ENCODE measurements at places on chromosomes 1 and 21.

DNA sequence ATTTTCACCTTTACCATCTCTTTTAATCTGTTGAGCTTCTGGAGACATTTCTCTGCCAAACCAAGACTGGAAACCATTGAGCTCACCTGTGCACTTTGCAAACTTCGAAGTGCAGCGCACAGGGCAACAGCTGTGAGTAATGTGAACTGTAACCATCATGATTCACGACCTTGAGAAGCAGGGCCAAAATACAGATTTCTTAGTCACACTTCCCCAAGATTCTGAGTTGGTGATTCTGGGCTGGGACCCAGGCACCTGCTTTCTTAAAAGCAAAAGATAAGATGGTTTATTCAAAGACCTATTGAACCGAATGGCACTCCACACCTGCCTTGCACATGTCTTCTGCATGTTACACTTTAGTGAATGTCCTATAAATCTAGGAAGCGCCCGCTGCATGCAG is 10.2 kb downstream of the AGTRAP start:
- no peak for DNase-seq

GRCh38 chr1:227396539-227397353 is 78.5 kb upstream of the CDC42BPA start:
- DNase-seq: no peak

DNA sequence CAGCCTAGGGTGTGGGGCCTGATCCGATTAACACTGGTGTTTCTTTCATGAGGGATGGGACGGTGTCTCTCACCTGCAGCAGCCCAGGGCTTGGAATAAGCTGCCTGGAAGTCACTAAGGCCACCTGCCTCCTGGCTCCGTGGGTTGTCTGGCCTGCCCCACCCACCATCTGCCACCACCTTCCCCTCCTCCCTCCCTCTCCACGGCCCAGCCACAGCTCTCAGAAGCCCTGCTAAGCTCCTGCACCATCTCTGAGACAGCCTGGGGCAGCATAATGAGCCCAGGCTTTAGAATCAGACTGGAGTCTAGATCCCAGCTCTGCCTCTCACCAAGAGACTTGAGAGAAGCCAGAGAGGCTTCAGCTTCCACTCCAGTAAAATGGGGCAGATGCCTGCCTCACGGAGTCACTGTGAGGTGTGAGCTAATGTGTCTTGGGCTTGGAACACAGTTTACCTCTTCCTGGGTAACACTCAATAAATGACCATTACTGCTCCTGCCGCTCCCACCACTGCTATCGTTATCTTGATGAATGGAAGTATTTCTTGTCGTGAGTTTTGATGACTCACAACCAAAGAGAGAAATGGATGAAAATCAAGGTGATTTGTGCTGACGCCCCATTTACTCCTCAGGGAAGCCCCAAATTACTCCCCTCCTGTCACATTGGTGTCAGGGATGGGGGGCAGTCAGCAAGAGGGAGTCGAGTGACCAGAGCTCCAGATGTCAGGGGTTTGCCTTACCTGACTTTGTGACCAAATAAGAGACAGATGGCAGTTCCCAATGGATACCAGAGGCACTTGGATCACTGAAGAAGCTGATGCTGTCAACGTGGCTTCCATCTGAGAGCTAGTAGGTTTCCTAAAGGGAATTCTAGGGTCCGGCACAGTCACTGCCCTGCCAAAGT is 23.5 kb upstream of the C1QA start:
- DNase-seq: no peak

DNA sequence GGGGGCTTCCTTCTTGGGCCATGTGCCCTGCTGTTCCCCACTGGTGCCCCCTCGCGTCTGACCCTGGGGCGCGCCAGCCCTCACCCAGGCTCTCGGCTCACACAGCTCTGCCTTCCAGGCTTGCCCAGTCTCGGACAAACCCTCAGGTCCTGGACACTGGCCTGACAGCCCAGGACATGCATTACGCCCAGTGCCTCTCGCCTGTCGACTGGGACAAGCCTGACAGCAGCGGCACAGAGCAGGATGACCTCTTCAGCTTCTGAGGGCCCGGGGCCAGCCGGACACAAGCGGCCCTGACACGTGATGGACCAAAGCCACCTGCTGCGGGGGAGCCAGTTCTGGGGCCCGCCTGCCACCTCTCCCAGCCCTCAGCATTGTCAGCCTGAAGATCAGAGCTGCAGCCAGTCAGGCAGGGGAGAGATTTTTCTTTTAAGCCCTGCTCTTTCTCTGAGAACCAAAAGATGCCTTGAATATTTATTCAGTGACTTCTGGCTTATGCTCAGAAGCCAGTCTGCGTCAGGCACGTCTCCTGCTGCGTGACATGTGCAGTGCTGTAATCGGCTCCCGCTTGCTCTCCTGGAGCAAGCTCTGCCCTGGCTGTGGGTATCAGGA is 23.4 kb downstream of the LDLRAP1 start:
- DNase-seq: no peak

DNA sequence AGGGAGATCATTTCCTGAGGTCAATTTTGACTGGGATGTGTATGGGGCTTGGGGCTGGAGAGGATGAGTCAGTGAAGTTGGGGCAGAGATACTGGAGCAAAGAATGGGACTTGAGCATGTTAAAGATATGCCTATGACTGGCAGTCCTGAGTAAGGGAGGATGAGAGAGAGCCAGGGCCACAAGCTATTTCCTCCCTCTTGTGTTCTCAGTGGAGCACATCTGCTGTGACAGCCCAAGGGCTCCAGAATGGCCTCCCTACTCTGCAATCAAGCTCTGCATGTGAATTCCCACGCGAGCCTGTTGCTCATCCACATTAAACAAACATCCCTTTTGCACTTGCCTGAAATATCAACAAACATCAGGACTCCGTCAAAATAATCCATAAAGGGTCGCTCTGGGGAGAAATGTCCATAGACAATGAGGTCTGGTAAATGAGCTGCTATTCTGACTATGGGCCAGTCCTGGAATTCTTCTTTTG is 9.2 kb downstream of the ADCY10 start:
- DNase-seq: no peak

- peak; percentile 50 for DNase-seq
These were observed 19.7 kb upstream of the DYNLT5 start for GRCh38 chr1:66732407-66733166.

DNA sequence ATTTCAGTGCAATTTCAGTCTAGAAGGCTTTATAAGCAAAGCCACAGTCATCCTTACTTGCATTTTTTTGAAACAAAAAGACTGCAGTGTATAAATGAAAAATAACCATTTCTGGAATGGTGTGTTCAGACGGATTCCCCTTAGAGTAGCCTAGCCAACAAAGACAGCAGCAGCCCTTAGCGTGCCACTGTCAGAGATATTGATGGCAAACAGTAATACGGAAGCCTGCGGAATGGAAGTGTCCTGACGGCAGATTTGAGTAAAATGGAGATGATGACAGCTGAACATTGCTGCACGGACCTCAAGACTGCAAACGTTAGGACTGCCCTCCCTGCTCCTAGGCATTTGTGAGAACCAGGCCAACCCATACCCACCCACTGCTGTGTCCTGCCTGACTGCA is 54.7 kb downstream of the PDE9A start:
- no peak for DNase-seq

DNA sequence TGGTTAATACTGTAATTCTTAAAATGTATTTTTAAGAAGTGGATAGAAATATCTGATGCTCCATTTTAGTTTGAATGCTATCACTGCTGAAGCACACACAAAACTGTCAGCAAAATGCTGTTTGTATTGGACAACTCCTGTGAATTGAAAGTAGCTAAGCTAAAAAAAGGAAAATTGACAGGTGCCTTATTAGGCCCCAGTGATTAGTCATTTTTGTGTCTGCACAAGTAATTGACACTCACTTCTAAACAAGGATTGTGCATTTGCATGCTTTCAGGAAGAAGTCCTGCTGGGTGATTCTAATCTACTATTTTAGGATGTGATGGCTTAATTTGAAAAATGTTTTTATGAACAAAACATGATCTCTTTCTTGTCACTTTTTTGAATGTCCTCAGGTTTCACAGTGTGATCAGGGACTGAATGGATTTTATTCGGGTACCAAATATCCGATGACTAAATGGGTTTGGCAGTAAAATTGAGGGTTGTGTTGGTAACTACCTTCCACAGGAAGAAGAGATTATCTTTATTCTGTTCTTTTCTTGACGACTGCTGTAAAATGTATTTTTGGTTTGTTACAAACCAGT is 13.0 kb upstream of the MAP3K7CL start:
- DNase-seq: no peak

DNA sequence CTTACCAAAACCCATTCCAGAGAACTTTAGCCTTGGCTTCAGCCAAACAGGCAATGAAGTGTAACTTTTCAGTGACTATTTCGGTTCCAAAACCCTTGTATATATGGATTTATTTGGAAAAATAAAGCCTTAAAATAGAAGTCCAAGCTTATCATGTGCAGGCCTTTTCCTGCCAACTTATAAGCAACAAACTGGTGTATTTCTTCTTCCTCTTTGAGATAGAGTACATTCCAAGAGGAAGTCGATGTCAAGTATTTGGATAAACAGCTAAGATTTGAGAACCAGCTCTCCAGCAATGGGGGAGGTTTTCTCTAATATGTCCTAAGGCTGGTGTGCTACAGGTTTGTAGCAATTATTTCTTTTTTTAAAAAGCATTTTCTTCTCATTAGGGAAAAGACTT is 407.8 kb downstream of the DUSP10 start:
- no peak for DNase-seq

- DNase-seq: no peak
These were observed 124.0 kb upstream of the ERG start for GRCh38 chr21:38622081-38622826.

DNA sequence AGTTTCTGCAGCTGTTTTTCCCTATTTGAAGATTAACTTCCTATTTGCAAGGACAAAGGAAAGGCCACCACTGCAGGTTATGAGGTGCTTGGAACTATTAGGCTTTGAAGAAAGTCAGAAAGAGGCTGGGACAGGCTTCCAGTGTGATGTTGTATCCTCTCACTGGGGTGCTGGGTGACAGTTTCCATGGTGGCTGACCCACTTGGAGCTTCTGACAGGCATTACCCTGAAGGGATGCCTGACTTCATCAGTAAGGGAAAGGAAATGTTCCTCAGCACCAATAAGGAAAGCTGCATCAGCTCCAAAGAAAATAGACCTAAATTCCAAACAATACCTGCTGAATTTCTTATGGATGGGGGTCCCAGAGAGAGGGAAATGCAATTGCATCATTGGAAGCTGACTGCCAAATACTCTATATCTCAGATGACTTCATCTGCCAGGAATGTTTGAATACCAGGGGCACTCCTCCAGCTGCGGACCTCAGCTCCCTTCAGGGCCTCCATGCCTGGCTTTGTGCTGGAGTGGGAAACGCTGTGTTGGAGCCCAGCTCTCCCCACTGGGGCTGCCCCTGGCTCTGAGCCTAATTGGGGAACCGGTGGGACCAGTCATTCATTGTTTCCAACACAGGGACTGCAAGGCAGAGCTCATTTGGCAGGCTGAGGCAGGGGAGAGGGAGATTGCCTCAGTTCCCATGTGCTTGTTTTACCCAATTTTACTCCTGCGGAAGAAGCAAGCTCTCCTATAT is 76.6 kb downstream of the RGL1 start:
- DNase-seq: no peak

GRCh38 chr1:60727552-60727951 is 354.8 kb upstream of the NFIA start:
- no peak for DNase-seq

DNA sequence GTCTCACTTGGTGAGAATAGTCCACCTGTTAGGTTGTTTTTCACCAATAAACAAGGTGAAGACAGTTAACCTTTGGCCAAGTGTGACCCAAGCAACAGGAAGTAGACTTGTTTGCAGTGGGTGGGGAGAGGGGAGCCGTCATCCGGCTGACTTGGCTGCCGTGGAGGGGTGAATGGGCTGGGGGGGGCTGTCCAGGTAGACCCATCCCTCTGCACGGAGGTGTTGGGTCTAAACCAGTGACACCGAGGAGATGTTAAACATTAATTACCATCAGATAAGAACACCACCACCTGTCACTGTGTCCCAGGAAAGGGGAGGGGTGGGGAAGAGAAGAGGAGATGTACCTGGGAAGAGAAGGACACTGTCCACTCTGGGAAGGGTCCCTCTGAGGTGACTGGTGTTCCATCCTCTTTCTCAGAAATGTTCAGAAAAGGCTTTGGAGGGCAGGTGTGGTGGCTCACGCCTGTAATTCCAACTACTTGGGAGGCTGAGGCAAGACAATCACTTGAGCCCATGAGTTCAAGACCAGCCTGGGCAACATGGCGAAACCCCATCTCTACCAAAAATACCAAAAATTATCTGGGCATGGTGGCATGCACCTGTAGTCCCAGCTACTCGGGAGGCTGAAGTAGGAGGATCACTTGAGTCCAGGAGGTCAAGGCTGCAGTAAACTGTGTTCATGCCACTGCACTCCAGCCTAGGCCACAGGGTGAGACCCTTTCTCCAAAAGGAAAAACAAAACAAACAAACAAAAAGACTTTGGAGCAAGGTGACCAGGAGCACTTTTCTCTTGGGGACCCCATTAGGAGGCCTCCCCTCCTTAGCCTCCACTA is 6.7 kb upstream of the MYOM3 start:
- DNase-seq: no peak

- DNase-seq: no peak
These were observed 831 bp upstream of the KRTAP10-2 start for GRCh38 chr21:44552136-44552535.

GRCh38 chr1:155910621-155911121 is 478 bp downstream of the RIT1 start:
- DNase-seq: no peak

GRCh38 chr1:246923482-246923881 is 8.3 kb downstream of the AHCTF1 start:
- no peak for DNase-seq

DNA sequence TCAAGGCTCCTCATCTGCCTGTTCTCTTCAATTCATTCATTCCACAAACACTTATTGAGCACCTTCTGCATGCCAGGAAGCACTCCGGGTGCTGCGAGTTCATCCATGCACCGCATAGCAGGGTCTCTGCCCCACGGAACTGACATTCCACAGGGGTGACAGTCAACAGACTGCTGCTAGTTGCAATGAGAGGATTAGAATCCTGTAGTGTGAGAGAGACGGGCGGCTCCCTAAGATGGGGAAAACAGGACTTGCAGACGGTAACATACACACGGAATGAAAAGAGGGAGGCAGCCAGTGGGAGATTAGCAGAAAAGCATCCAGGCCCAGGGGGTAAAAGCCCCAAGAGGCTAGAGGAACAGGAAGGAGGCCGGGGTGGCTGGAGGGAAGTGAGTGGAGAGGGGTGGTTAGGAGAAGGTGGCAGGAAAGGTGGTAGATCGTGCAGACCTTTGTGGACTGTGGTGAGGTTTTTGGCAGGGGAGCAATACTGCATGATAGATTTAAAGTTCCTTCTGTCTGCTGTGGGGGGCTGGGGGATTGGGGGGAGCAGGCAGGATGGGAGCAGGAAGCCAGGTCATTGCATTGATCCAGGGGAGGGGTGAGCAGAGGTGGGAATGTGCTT is 6.6 kb downstream of the TNFRSF8 start:
- no peak for DNase-seq

- no peak for DNase-seq
These were observed 705.3 kb upstream of the CHRM3 start for GRCh38 chr1:238681021-238681420.
